Activated gamma-delta T cell (primary cell): ENCODE measurements at places on chromosomes 5 and 9.

DNA sequence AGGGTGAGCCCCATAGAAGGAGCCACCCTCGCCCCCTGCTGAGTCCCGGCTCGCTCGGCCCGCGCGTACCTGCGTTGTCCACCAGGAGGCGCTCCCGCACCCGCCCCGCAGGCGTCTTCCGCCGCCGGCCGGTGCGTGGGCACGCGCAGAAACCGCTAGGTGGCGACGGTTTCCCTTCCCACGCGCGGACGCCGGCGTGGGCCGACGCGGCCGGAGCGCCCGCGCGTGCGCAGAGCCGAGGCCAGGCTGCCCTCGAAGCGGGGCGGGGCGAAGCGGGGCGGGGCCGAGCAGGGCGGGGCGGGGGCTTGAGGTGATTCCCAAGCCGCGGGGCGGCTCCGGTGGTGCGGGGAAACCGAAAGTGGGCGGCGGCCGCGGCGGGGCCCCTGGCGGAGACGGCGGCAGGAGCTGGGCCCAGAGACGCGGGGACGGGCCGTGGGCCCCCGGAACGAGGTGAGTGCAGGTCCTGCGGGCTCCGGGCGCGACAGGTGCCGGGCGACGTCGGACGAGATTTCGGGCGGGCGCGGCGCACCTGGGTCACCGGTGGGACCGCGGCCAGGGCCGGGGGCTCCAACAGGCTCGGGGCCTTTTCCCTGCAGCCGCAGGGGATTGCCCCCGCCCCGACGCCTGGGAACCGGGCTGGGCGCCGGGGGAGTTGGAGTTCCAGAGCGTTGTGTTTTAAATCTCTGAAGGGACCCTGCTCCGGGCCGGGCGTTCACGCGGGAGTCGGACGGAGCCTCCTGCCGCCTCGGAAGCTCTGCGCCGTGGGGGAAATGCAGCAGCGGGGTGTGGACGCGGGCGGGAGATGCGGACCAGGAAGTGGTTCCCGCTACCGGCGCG lies at the start of gene TDRD7:
TSS of gene TDRD7 (plus strand) at position 308 of the 837 bp plus-strand sequence. CDS start 16,370 bp downstream, outside the sequence.
- DNase-seq: peak; percentile 89

DNA sequence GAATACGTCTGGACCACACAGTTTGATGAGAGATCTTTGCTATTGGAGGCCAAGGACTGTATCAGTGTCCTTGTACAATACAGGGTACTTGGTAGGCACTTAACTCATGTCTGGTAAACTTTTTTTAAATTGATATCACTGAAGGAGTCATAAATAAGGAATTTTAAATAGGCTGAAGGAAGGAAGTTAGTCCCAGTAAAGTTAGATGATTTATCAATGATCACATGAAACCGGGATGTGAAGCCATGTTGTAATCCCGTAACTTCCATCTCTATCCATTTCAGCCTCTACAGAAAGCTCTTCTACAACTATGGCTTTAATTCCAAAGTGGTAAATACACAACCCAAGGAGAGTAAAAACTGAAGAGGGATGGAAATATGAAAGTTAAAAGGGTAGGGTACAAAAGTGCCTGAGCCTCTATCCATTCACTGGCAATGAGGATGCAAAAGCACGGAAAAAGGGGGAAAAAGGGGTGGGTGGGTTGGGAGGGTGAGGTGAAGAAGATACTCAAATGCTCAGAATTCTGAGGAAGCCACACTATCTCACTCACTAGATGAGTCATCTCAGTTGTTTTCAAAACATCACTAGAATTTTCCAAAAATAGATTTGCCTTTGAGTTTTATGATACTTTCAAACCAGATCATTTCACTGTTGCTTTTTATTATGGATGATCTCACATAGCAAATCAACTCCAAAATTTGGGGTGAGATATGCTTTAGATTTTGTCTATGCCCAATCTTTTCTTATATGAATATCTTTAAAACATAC lies 1053.5 kb downstream of the NR2F1-AS1 start:
- DNase-seq: no peak

DNA sequence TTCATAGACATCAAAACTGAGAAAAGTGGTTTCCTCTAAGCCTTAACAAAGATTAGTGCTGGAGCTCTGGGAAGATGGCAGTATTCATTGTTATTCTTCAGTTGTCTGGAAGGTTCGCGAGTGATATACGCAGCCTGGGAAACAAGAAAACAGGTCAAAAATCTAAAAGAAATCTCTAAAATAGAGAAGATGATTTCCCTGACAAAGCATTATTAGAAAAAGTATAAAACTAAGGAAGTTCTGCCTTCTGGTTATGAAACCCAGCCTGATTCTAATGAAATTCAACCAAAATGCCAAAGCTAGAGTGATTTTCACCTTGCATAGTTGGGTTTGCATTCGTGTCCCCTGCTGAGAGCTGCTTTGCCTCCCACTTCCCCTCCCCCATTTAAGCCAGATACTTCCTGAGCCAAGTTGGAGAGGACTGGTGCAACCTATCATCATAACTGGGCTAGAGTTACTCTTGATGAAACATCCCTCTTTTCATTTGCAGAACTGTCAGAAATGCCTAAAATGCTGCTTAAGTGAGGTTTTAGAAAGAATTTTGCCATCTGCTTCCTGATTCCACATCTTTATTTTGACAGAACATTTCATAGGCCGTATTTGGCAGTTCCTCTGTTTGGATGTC lies 48.4 kb downstream of the NDFIP1 start:
- DNase-seq: no peak

- no peak for DNase-seq
These were observed 36.8 kb downstream of the HAPLN1 start for GRCh38 chr5:83683836-83684235.

DNA sequence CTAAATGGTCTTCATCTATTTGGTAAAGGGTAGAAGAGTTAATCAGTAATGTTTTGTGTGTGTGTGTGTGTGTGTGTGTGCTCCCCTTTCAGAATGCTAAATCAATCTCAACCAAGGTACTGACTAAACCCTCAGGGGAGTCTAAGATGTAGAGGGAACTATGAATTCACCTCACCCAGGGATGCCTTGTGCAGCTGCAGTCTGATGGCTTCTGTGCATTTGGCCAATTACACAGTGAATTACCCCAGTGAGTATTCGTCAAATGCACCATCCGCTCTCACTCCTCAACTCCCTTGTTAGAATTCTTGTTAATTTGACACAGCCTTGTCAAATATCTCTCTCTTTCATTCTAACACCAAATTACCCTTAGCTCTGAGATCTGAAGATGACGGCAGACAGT lies 234.6 kb downstream of the GABRB2 start:
- DNase-seq: no peak

DNA sequence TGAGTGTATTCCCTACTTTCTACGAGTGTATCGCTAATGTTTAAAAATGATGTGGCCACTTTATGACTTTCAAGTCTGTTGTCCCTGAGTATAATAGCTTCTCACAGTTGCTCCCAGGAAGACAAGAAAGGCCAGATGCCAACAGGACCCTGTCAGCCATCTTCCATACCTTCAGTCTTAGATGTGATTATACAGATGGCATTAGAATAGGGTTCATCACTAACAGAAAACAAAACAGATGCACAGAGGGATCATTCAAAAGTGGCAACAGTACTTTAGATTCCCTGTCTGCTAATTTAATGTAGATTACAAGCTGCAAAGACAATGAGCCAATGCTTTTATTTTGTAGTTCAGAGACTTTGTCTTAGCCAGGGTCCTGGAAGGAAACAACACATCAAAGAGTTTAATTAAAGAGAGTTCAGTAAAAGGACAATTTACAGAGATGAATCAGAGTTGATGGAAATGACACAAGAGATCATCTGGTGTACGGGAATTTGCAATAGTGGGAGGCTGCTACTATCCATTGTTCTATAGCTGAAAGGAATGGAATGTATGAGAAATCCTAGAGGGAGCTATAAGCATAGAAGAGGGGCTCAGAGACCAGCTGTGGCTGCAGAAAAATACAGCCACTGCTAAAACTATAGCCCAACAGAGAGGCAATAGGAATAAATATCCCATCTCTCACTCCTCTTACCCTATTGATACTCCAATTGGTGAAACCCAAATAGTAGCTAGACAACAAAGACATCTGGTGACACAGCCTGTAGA lies 393.7 kb upstream of the SMC2 start:
- DNase-seq: no peak

DNA sequence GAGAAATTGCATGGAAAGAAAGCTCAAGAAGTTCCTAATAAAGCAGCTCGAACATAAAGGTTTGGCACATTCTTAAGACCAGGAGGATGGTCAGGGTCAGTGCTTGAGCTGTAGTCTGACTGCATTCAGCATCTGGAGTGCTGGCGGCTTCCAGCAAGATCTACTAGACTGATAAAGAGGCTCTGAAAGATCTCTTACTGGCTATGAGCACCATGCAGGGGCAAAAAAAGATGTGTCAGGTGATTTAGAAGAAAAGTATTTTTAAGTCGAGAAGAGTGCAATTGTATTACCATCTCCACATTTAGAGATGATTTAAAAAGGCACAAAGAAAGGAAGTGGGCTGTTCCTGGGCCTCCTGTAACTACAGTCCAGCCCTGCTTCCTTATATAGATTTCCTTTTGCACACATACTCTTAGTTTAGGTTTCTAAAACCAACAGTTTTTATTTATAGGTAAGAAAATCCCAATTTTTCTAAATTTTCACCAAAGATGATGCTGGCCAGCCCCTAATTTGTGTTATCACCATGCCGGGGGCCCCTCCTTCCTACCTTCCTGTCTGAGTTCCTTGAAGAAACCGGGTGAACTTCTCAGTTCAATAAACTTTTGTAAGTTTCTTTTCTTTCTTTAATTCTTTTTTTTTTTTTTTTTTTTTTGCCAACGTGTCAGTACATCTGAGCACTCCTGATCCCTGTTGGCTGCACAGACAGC lies 65.9 kb upstream of the PLPP1 start:
- DNase-seq: no peak

GRCh38 chr5:115424030-115424429 lies 120.5 kb downstream of the FEM1C start:
- no peak for DNase-seq

GRCh38 chr9:112031400-112031799 lies 134.8 kb downstream of the UGCG start:
- DNase-seq: no peak

DNA sequence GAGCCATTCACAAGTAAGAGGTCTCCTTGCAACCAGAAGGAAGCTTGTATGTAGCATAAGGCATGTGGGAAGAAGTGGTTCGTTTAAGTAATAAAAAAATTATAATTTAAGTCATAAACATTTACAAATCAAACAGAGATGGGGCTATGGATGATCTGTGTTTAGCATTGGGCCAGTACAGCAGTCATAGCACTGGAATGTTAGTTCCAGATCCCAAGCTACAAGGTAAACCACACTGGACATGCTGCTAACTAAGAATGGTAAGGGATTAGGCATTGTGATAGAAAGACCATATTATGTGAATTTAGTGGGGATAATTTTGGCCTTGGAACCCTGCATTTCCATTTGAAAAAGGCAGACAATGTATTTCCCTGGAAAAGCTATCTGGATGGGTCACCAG lies 170.4 kb upstream of the KCNN2 start:
- DNase-seq: no peak

GRCh38 chr5:154698763-154699162 lies 56.4 kb upstream of the LARP1 start:
- no peak for DNase-seq

GRCh38 chr9:89732939-89733324 lies 128.1 kb downstream of the GADD45G start:
- DNase-seq: no peak
